NCI-H1436 (cell line): ENCODE measurements at places on chromosomes 1 and 21.
A peak's percentile ranks its signal among the peaks of the same experiment; 100 is the strongest.

DNA sequence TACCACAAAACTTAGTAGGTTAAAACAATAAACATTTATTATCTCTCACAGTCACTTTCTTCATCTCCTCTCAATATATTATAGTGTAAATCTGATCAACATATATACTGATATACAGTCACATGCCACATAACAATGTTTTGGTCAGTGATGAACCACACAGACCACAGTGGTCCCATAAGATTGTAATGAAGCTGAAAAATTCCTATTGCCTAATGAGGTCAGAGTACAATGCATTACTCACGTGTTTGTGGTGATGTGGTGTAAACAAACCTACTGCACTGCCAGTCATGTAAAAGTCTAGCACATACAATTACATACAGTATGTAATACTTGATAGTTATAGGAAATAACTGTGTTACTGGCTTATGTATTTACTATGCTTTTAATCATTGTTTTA lies 30.1 kb downstream of the OLFML3 start:
- no peak for DNase-seq

GRCh38 chr1:172203135-172203823 lies 217.2 kb upstream of the C1orf105 start:
- peak; percentile 27 for DNase-seq

DNA sequence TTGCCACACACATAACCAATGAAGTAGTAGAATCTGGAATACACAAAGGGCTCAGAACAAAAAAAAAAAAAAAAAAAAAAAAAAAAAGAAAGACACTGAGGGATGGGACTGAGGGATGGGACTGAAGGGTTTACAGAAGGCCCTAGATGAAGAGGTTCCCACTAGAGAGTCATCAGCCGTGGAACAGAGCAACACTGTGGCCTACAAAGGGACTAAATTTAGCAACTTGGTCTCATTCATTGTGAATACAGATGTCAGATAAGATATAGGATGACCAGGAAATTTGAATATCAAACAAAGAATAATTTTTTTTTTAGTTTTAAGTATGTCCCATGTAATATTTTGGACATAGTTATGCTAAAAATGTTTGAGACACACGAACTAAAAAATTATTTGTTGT lies 62.1 kb downstream of the GLUL start:
- DNase-seq: no peak

- DNase-seq: no peak
These were observed 242.6 kb upstream of the C1orf105 start for GRCh38 chr1:172177849-172178248.

DNA sequence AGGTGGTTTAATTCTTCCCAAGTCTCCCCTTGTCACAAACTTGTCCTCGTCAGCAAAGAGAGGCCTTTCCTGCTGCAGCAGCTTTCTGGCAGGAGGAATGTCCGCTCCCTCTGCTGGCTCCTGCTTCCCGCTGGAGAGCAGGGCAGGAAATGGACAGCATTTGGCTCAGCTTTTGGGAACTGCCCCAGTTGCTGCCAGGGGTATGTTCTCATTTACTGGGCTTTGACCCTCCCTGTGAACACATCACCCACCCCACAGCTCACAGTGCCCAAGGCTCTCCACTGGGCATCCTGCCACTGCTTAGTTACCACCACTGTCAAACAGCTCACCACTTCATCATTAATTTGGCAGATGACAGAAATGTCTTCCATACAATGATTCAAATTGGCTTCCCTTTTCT lies 75.4 kb downstream of the MRPL37 start:
- DNase-seq: no peak

DNA sequence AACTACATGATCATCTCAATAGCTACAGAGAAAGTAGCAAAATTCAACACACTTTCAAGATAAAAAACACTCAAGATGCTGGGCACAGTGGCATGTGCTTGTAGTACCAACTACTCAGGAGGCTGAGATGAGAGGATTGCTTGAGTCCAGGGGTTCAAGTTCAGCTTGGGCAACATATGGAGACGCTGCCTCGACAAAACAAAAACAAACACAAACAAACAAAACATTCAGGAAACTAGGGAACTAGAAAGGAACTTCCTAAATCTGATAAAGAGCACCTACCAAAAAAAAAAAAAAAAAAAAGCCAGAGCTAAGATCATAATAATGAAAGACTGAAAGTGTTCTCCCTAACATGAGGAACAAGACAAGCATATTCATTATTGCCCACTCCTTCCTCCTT lies 22.8 kb upstream of the RNF186 start:
- DNase-seq: no peak

DNA sequence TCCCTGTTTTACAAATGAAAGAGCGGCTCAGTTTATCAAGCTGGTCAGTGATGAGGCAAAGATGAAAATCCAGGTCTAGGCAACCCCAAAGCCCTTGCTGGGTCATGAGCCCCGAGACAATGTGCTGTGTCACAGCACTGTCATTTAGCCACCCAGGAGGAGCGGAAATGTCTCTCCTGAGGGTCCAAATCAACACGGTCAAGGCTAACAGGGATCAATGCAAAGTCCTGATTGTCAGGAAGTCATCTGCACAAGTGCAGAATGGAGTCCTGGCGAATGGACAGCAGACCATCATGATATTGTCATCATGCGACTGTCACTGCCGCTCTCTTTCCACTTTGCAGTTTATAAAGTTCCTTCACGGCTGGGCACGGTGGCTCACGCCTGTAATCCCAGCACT lies 30.2 kb downstream of the NCMAP start:
- no peak for DNase-seq

- DNase-seq: no peak
These were observed 8.4 kb upstream of the SMYD3 start for GRCh38 chr1:246515390-246516005.

- DNase-seq: no peak
These were observed 2.6 kb downstream of the TXLNA start for GRCh38 chr1:32182060-32182459.

- DNase-seq: no peak
These were observed 70.1 kb downstream of the PGM1 start for GRCh38 chr1:63663301-63663700.

DNA sequence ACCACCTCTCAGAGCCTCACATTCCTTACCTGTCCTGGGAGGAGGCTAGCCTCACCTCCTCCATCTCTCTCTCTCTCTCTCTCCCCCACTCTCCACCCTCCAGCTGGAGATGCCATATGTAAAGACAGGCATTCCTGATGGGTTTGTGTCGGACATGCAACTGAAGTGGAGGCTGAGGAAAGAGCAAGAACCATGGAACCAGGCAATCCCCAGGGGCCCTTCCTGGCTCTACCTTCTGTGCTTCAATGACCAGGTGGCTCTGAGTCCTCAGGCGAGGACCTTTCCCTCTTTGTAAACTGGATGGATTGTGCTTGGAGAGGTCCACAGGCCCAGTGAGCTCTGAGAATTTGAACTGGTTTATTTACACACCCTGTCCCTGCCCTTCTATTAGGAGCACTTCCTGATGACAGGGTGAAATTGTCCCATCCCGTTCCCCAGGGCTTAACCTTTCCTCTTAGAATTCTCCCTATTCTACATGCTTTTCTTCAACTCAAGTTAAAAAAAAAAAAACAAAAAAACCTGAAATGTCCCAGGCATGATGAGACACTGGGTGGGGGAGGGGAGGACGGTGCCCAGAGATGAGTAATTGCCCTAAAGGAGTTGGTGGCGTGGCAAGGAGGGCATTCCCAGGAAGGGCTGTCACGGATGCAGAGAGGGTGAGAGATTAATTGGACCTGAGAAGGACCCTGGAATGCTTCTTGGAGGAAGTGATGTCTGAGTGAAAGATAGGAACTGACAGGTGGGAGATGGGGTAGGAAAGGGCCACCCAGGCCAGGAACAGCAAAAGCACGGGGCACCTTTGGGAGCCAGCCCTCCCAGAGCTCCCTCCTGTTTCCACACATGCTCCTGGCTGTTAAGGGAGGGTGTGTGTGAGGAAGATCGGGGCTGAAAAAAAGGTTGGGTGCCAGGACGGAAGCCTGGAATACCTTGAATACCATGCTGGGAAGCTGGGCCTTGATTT lies 50.2 kb upstream of the WASF2 start:
- no peak for DNase-seq

DNA sequence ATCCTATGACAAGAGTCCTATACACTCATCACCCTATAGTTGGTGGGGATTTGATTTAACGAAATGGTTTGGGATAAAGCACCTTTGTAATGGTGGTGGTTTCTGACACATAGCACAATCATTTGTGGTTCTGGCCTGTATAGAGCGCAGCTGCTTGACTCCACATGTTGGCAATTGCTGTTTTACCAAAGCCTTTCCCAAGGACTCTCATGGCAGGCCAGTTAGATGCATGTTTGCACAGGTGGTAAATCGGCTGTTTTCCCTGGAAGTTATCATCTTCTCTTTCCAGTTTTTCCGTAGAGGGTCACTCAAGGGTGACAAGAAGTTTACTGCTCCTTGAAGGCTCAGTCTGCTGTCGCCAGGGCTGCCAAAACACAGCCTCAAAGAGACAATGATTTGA lies 17.1 kb upstream of the XPR1 start:
- no peak for DNase-seq

- DNase-seq: no peak
These were observed 80.3 kb downstream of the PCNX2 start for GRCh38 chr1:233215135-233215760.

DNA sequence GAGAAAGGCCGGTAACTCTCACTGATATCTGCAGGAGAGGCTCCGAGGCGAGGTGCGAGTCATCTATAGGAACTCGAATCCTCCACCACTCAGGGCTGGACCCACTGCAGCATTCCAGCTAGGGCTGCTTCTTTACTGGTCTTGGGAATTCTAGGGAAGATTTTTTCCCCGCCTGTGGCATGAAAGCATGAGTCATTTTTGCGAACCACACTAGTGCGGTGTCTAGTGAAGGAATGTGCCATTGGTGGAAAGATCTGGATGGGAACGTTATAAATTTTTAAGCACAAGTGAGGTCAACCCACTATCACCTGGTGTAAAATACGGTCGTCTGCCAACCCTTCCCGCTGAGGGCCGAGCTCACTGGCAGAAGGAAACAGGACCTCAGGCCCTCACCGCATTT lies 49.7 kb downstream of the SYF2 start:
- no peak for DNase-seq

DNA sequence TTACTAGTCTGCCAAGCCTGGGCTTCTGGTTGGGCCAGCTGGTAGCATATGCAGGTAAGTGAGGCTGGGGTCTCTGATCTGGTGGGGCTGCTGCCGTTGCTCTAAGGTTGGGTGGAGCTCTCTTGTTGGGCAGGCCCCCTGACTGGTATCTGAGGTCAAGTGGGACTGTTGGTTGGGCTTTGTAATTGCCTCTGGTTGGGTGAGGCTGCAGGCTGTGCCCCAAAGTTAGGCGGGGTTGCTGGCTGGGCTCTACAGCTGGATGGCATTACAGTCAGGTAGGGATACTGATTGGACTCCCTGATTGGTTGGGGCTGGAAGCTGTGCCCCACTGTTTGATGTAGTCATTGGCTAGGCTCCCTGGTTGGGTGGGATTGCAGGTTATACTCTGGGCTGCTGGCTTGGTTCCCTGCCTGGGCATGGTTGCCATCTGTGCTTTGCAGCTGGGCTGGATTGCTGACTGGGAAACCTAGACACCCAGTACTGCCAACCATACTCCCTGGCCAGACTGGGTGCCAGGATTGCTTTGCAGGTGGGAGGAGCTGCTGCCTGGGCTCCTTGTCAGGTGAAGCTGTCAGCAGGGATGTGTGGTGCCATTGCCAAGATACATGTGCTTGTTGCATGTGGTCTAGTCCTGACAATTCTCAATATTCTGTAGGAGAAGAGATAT lies 130.5 kb downstream of the RABGAP1L start:
- no peak for DNase-seq

- no peak for DNase-seq
These were observed 52.8 kb downstream of the ARID4B start for GRCh38 chr1:235275223-235275622.

DNA sequence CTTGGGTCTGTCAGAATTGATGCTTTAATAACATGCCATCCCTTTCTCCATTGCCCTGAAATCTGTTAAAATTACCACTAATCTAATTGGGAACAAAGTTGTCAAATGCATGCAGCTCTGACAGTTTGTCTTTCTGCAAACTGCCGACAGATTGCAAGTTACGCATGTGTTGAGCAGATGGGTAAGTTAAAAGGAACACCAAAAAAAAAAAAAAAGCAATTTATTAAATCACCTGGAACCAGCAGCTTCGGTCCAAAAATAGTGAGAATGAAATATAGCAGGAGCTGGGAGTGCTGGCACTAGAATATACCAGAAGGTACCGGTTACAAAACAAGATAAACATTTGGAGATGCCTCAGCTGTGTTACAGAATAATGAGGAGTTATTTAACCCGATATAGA lies 149.6 kb upstream of the C1orf87 start:
- no peak for DNase-seq

DNA sequence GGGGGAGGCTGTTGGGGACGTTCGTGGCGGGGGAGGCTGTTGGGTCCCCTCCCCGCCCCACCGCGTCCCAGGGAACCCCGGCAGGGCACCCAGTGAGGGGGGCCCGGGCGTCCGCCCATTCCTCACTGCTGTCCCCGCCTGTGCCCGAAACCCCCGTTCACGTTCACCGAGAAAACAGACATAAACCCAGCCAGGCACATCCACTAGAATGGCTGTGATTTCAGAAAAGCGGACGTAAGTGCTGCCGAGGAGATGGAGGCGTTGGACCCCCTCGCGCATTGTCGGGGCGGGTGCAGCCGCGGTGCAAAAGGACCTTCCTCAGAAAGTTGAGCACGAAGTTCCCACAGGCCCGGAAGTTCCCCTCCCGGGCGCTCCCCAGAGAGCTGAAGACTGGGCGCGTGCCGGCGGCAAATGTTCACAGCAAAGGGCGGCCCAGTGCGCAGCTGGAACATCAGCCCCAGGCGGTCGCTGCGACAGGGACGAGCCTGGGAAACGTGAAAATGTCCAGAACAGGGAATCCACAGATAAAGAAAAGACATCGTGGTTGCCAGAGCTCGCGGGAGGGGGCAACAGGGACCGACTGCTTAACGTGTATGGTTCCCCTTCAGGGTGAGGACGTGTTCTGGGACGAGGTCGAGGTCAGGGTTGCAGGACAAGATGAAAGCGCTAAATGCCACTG lies 18.5 kb upstream of the SAMD11 start:
- no peak for DNase-seq

DNA sequence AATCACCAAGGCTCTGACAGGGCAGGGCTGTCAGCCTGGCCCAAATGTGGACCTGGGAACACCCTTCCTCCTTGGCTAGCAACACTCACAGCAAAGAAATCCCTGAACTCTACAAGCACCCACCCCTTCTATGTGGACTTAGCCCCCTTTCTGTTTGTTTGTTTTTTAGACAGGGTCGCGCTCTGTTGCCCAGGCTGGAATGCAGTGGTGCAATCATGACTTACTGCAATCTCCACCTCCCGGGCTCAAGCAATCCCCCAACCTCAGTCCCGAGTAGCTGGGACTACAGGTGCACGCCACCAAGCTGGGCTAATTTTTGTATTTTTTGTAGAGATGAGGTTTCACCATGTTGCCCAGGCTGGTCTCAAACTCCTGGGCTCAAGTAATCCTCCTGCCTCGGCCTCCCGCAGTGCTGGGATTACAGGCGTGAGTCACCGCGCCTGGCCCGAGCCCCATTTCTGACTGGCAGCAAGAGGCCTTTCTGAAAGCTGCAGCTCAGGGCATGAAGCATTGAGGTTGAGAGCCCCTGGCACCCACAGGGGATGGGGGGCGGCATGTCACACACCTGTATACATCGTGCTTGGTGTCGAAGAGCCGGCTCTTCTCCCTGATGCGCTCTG lies 16.2 kb downstream of the RIPK4 start:
- DNase-seq: no peak
